ENCODE measurements at places on chromosomes 5 and 9. TPM values are rescaled to one million over a fixed set of nuclear protein-coding genes. Genes with fewer than 3 reads are reported as not detected.

ISL1 gene
- 1.6 TPM for total RNA-seq

MARCOL gene
- total RNA-seq: 0.27 TPM

SPOCK1 gene
- total RNA-seq: 2.1 TPM

RNF183 gene
- 9.2 TPM for total RNA-seq

DNA sequence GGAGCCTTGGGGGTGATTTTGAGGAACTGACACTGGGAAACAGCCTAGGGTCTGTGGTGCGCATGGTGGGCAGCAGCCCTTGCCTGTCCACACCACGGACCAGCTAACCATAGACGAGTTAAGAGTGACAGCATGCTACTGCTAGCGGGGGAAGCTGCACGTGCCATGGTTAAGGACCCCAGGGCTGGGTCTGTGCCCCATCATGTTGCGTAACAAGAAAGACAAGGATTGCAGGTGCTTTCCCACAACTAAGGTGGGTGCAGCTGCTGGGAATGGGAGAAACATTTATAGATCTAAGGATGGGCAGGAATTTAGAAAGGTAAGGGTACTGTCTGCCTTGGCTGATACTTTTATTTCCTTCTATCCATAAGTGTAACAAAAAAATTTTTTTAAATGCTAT is 17.9 kb upstream of the KCNMB1 start:
- H3K36me3 ChIP-seq: no peaks in the 10 kb centered on the region
- no peaks in the 10 kb centered on the region for H3K4me1 ChIP-seq
- H3K27me3 ChIP-seq: no peaks in the 10 kb centered on the region

GRCh38 chr5:5344051-5344571 is 78.4 kb upstream of the ICE1 start:
- no peak overlapping the region for H3K27ac ChIP-seq
- H3K4me3 ChIP-seq: no peak overlapping the region
- no peak for DNase-seq
- H3K4me1 ChIP-seq: no peaks in the 10 kb centered on the region

DNA sequence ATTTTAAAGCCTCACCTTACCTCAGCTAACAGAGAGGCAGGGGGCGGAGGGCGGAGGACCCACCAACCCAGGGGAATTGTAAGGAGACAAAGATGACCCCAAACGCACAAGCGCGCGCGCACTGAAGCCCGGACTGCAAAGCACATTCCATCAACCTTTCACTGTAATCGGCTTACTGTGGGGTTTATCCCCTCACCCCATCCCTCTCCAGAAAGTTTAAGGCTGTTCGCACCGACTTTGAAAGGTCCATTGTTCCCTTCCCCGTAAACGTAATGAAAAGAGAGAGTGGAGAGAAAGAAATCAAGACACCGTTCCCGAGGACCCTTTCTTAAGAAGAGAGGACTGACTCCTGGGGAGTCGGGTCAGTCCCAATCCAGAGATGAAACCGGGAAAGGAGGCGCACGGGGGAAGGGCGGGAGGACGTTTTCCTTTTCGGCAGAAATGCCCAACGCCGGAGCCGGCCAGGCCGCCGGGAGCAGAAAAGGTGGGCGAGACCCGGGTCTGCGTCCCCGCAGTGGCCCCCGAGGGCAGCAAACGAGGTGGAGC is 464 bp downstream of the CEMIP2 start:
- no peaks in the 10 kb centered on the region for H3K36me3 ChIP-seq
- DNase-seq: peak; percentile 42
- H3K27me3 ChIP-seq: no peaks in the 10 kb centered on the region

- no peak overlapping the region for H3K27ac ChIP-seq
- H3K36me3 ChIP-seq: no peaks in the 10 kb centered on the region
- no peaks in the 10 kb centered on the region for H3K4me1 ChIP-seq
- H3K27me3 ChIP-seq: no peaks in the 10 kb centered on the region
- no peak overlapping the region for H3K4me3 ChIP-seq
Measured at GRCh38 chr5:108935611-108936010, 187.9 kb downstream of the FER start.

DNA sequence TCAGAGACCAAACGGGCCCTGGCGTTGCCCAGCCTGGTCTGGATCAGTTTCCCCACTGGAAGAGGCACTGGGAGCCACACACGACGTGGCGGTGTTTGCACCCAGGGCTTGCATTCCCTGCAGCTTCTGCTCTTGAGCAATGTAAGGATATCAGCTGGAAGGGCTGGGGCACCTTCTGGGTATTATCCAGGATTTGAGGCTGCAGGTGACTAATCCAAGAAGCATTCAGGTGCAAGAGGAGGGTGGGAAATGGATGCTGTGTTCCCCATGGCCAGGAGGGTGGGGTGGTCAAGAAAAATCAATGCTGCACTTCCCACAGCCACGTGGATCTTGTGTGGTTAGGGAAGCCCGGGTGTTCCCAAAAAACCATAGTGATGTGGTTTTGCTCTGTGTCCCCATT is 430.9 kb downstream of the IRX2 start:
- no peaks in the 10 kb centered on the region for H3K27me3 ChIP-seq
- no peak for DNase-seq
- H3K27ac ChIP-seq: no peak overlapping the region

DNA sequence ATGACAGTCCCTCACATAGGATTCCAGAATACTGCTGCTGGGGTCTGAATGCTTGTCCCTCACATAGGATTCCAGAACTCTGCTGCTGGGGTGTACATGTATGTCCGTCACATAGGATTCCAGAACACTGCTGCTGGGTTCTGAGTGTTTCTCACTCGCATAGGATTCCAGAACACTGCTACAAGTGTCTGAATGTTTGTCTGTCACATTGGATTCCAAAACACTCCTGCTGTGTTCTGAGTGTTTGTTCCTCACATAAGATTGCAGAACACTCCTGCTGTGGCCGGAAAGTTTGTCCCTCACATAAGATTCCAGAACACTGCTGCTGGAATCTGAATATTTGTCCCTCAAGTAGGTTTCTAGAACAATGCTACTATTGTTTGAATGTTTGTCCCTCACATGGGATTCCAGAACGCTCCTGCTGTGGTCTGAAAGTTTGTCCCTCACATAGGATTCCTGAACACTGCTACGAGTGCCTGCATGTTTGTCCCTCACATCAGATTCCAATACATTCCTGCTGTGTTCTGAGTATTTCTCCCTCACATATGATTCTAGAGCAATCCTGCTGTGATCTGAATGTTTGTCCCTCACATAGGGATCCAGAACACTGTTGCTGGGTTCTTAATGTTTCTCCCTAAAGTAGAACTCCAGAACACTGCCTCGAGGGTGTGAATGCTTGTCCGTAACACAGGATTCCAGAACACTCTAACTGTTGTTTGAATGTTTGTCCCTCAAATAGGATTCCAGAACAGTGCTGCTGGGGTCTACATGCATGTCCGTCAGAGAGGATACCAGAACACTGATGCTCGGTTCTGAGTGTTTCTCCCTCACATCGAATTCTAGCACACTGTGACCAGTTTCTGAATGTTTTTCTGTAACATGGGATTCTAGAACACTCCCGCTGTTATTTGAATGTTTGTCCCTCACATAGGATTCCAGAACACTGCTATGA is 200.4 kb downstream of the FOXD4L6 start:
- H3K4me3 ChIP-seq: no peak overlapping the region
- DNase-seq: no peak

All from colonic mucosa (tissue), 4 donors.